ENCODE measurements at places on chromosomes 1 and 21.

- peak; percentile 83 for DNase-seq
Measured at GRCh38 chr1:25232027-25232865, at the start of gene SYF2. Gene SYF2 (minus strand): TSS chr1:25232502. CDS start chr1:25232467, 35 bp downstream.

DNA sequence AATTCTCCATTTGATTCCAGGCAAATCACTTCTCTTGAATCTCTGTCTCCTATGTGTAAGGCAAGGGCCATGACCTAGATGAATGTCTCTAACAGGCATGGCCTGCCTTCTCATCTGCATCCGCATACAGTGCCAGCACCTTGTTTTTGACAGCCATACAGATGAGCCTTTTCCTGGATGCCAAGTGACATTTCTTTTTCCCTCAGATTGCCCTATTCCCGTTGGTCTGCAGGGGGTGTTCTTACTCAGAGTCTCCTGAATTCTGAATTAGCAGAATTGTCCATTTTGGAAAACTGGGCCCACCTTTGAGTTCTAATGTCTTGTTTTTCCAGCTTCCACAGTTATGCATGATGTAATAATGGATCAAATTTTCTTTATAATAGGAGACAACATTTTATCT lies 88.0 kb upstream of the ADAR start:
- no peak for DNase-seq

DNA sequence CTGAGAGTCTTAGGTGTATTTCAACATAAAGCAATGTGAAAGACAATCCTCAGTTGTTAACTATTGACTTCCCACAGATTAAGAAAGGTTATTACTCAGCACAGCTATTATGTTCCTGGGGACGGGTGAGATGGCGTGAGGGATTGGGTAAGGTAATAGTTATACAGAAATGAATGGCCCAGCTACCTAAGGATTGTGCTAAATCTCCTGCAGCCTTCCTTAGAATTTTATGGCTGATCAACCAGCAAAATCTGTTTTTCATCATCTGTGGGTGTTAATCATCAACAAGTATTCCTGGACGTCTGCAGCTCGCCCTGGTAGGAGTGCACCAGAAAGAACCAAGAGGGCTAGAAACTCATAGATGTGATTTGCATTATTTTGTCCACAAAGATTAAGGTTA lies 146.0 kb upstream of the IVNS1ABP start:
- DNase-seq = no peak

DNA sequence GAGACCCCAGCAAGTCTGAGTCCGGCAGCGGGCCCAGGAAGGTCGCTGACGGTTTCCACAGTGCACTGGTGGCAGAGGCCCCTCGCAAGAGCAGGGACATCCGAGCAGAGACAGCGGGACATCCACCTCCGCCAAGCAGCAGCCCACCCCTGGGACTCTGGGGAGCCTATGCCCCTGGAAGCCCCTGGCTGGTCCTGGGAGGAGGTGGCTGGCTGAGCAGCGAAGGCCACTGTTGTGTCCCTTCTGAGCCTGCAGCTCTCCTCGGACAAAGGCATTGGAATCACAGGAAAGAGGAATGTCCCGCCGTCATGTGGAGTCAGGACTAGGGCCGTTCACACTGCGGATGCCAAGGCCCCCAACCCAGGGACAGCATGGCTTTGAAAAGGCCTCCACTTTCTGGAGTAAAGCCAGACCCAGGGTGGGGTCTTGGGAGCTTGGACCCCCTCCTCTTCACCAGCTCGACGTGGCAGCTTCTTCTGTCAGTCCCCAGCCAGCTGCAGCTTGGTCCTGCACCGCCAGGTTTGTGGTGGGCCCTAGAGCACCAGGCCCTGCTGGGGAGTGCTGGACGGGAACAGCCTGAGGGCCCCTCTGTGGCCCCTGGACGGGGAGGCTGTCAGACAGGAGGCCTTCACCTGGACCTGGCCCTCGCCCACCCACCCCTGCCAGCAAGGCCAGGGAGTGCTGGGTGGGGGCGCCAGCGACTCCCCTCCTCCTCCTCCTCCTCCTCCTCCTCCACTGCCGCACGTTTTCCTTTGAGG lies 1.4 kb downstream of the MEGF6 start:
- DNase-seq = no peak

DNA sequence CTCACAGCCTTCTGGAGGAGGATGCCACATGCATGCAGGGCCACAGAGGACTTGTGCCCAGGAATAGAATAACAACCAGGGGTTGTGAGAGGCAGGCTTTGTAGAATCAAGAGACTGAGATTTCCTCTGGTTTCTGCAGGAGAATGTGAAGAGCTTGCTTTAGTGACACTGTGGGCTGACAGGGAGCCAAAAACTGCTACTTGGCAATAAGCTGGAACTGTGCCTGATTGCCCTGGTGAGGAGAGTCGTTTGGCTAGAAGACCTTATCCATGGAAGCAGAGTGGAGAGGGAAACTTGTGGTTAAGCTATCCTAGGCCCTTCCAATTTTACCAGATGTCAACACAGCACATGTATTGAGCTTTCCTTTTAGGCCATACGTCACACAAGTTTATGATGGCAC lies 902.1 kb downstream of the MRPL39 start:
- DNase-seq = no peak

GRCh38 chr1:205497351-205497750 lies 7.1 kb upstream of the CDK18 start:
- DNase-seq = no peak

GRCh38 chr1:19750101-19750881 lies 49.4 kb downstream of the TMCO4 start:
- DNase-seq = peak; percentile 2

- no peak for DNase-seq
Measured at GRCh38 chr1:19980314-19980713, 896 bp upstream of the PLA2G2A start.

DNA sequence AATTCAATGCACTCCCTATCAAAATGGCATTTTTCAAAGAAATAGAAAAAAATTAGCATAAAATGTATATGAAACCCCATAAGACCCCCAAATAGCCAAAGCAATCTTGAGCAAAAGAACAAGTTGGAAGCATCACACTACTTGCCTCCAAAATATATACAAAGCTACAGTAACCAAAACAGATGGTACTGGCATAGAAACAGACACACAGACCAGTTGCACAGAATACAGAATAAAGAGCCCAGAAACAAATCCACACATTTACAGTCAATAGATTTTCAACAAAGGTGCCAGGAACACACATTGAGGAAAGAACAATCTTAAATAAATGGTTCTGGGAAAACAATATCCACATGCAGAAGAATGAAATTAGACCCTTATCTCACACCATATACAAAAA lies 350.8 kb downstream of the DSCAM start:
- DNase-seq = no peak

- DNase-seq = no peak
Measured at GRCh38 chr1:219931033-219931432, 2.7 kb upstream of the SLC30A10 start.

DNA sequence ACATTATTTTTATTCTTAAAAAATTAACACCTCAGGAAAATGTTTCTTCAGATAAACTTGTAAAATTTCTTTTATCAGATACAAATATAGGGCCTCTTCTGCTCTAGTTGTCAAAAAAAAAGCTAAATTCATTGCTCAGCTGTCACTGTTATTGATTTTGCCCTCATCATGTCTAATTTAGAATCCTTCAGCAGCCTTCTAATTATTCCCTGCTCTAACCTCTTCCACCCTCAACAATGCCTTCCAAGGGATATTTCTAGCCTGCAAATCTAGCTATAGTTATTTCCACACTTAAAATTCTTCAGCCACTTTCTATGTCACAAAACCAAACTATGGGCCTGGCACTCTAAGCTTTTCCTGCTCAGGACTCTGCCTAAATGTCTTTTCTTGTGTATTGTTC lies 25.2 kb downstream of the PDE4B start:
- DNase-seq = no peak

DNA sequence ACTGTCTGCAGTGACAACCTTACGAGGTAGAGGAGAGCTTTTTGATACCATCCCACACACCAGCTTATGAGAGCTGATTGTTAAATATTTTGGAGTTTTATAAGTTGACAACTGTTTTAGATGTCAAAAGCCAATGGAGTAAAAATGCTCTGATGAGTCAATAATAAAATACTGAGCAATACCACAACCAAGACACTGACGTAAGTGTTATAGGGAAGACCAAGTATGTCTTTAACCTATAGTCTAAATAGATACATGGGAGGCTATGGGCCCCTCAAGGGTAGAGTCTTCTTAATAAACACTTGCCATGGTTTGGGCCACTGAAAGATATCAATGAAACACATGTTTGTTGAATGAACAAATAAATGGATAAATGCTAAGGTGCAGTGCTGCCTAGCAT lies 49.2 kb downstream of the DUSP10 start:
- DNase-seq = no peak

DNA sequence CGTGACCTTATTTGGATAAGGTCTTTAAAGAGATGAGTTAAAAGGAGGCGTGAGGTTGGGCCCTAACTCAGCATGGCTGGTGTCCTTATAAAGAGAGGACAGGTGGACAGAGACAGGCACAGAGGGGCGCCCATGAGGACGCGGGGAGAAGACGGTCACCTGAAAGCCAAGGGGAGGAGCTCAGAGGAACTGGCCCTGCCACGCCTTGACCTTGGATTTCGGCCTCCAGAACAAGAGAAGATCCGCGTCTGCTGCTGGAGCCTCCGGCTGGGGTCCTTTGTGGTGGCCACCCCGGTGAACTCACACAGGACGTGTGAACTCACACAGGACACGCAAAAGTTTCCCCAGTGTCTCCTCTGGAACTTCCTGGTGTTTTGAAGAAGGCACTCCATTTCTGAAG lies 122.7 kb downstream of the SIK1 start:
- no peak for DNase-seq

GRCh38 chr1:41476807-41477361 lies 7.6 kb downstream of the EDN2 start:
- no peak for DNase-seq

DNA sequence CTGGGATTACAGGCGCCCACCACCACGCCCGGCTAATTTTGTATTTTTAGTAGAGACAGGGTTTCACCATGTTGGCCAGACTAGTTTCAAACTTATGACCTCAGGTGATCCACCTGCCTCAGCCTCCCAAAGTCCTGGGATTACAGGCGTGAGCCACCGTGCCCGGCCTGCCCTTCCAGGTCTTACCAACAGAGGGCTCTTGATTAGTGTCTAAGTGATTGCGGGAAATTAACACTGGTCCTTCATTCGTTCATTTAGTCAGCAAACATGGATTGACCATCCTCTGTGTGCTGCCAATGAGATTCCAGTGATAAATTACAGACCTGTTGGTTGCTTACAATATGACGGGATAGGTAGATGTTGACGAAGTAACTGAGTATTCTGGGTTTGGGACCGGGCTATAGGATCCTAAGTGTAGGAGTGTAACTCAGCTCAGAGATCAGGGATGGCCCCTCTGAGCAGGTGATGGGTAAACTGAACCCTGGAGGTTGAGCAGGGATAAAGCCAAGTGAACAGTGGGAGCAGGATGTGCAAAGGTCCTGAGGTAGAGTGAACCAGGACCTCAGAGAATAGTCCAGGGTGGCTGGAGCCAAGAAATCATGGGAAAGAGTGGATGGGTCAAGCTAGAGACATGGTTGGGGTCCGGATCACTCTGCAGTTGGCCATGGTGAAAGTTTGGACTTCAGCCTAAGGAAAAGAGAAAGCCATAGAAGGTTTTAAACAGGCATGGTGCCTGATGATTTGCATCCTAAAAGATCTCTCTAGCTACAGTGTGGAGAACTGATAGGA lies 171.2 kb downstream of the KAZN start:
- no peak for DNase-seq

- no peak for DNase-seq
Measured at GRCh38 chr1:201393076-201393475, 6.0 kb downstream of the LAD1 start.

Measured in Panc1 (cell line).